Pons (tissue), 1 donor: ENCODE measurements at places on chromosomes 4 and X.

GRCh38 chrX:133250184-133251100 lies 32.3 kb upstream of the TFDP3 start:
- peak; percentile 0 for DNase-seq

- DNase-seq, result no peak
These were observed 3.7 kb downstream of the CTAG2 start for GRCh38 chrX:154649503-154650220.

GRCh38 chr4:137678796-137679195 lies 146.5 kb upstream of the PCDH18 start:
- DNase-seq, result no peak

DNA sequence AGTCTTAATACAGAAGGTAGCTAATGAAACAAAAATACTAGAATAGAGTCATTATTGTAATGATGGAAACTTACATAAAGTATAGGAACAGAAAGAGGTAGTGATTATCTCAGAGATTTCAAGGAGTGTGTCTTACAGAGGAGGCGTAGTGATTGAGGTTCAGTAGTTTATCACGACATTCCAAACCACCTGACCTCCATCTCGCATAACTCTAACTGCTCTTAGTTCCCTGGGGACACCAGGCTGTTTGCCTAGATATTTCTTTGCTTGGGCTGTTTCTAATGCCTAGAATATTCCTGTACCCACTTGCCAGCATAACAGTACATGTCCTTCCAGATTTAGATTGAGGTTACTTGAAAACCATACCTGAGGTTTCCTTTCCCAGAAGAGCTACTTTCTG lies 29.1 kb downstream of the STAG2 start:
- no peak for DNase-seq

DNA sequence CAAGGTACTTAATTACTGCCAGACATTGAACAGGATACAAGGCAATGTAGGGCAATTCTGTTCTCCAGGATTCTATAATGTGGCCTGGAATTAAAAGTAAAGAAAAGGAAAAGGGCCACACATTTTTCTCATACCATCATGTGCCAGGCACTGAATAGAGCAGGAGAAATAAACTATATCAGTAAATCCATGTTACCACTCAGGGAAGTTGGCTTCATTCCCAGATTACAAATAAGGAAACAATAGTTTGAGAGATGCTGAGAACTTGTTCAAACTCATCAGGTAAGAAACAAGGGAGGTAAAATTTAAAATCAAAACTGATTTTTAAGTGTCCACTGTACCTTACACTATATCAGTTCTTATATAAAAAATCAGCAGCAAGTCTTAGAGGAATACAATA lies 645.0 kb upstream of the ATOH1 start:
- DNase-seq, result no peak

DNA sequence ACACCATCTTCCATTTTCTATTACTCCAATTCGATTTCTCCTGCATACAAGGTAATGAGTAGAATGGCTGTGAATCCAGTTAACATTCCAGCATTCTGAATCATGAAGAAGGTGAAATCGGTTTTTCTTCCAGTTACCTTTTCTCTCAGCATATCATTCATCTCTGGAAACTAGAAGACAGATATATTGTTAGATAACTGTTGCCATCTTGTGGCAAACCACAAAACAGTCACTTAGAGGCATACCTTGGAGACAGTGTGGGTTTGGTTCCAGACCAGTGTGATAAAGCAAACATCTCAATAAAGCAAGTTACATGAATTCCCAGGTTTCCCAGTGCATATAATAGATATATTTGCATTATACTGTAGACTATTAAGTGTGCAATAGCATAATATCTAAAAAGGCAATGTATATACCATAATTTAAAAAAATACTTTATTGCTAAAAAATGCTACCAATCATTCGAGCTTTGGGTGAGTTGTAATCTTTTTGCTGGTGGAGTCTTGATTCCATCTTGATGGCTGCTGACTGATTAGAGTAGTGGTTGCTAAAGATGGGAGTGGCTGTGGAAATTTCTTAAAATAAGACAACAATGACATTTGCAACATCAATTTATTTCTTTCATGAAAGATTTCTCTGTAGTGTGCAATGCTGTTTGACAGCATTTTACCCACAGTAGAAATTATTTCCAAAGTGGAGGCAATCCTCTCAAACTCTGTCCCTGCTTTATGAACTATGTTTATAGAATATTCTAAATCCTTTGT lies 82.1 kb downstream of the SLC39A8 start:
- DNase-seq, result peak; percentile 68

GRCh38 chrX:19198473-19198872 lies 76.2 kb upstream of the ADGRG2 start:
- no peak for DNase-seq

- DNase-seq, result no peak
These were observed 66.5 kb upstream of the PAGE1 start for GRCh38 chrX:49762175-49762720.

DNA sequence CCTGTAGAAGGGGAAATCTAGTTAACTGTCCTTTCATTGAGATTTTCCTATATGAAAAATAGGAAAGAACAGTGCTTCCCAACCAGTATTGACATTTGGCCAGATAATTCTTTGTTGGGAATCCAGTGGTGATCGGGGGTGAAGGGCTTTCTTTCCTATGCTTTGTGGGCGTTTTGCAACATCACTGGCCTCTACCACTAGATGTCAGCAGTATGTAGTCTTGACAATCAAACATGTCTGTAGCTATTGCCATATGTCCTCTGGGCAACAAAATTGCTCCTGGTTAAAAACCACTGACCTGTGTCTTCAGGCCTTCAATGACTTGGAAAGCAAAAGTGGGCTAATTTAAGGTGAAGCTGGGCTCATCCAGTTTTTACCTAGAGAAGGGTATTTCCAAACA lies 658.5 kb downstream of the DACH2 start:
- DNase-seq, result peak; percentile 0

DNA sequence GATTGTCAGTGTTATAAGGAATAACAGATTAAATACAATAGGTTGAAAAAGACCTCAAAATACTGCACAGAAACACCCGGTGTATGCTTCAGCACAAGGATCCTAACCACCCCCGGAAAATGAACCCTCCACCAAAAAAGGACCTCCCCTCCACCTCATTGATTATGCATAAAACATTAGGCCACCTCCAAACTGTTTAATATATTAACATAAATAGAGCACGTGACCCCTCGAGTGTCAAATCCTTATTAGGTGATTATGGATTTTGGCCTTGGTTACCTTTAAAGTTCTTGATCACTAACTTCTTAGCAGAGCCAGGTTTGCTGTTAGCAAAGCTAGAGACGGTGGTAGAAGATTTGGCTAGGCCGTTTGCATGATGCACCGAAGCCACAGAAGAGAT lies 958 bp downstream of the CUL4B start:
- peak; percentile 28 for DNase-seq

- DNase-seq, result no peak
These were observed 147.1 kb upstream of the RPL34 start for GRCh38 chr4:108473163-108473720.

DNA sequence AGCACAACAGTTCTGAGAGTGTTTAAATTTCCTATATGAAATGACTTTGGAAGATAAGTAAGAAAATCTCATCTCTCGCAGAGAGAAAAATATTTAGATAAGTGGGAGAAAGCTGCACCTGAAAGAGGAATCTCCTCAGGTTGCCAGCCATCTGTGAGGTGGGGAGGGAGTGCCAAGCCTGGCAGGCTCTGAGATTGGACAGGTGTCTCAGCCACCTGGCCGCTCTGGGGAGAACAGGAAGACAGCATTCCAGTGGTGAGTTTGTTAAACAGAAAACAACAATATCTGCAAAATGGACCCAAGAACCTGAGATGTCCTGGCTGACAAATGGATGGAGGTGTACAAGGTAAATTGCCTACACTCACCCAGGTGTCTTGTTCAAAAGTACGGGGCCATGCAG lies 31.3 kb downstream of the EMCN start:
- peak; percentile 10 for DNase-seq

DNA sequence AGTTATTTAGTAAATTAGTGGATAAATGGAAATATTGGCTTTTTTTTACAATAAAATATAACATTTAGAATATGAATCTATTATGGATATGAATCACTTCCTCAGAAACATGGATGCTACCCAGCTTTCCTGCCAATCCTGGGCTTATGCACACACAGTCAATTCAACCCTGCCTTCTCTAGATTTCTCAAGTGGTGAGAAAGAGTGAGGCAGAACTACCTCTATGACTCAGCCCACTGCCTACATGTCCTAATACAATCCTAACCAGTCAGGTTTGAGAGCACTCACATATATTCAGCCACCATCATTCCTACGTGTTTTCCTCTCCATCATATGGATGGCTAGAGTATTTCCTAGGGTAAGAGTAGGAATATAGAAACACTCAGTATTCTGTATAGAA lies 91.1 kb upstream of the ANKRD50 start:
- no peak for DNase-seq

GRCh38 chrX:74251006-74251930 lies 52.7 kb upstream of the ZCCHC13 start:
- peak; percentile 6 for DNase-seq

- no peak for DNase-seq
These were observed 22.1 kb upstream of the SPATA4 start for GRCh38 chr4:176217510-176217909.

DNA sequence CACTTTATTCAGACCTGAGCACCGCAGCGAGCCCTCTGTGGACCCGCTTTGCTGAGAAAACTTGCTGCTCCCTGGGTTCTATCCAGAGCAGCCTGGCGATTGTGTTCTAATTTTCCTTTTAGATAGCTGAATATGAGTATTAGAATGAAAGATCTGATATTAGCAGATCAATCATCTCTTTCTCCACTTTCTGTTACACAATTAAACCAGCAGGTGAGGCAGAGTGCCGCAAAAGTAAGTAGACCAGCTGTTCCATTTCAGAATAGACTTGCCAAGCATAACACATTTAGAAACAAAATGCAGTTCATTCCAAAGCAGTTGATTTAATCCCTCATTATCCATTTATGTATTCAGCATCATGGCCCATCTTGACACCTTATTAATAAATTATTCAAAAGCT lies 58.6 kb downstream of the PALLD start:
- DNase-seq, result no peak

GRCh38 chr4:73762409-73762808 lies 22.0 kb downstream of the CXCL8 start:
- DNase-seq, result no peak

- no peak for DNase-seq
These were observed 67.7 kb upstream of the GPR78 start for GRCh38 chr4:8512510-8512909.

DNA sequence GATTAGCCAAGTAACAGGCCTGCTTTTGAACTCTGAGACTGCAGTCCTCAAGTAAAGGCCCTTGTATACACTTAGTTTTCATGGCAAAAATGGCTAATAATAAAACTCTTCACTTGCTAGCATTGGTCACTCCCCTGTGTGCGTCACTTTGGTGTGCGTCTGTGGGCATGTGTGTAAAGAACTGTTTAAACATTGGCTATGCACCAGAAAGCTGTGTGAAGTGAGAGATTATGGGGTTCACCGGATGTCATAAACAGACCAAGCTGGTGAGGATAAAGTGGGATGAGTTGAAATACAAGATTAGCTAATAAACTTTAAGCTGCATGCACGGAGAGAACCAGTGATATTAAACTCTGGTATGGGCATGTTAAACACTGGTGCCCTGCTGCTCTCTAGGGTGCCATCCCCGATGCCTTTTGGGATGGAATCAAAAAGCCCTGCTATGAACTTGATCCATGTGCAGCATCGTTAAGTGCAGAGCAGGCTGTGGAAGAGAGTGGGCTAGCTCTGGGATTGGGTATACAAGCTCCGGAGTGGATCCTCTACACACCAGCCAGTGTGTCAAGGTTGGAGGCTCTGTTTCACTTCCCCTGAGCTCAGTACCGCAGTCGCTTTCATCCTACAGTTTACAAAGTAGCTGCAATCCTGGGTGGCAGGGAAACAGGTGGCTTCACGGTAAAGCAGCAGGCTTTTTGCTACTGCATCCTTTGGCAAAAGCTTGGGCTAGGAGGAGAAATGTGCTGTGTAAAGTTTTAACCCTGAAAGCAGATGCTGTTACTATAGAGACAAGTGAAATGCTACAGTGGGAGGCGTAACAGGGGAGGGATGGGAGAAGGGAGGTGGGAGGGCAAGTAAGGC lies 108.3 kb upstream of the SLC4A4 start:
- DNase-seq, result no peak

- DNase-seq, result no peak
These were observed 56.1 kb upstream of the HPGD start for GRCh38 chr4:174578366-174578765.

DNA sequence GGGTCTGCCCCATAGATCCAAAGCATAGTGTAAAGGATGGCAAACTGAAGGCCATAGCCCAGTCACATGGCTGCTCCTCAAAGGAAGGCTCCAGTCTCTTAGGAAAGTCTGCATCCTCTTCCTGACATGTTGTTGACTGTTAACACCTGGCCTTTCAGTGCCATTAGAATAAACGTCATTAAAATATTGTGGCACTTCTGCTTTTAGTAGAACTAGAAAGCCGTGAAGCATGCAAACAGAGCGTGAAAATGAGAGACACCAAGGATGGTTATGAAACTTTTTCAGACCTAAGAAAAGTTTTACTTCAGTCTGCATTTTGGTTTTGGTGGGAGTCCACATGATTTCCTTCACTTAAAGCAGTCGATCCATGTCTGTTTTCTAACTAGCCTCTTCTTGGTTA lies 41.1 kb upstream of the AFF2 start:
- no peak for DNase-seq

GRCh38 chrX:16765594-16765993 lies 20.7 kb upstream of the TXLNG start:
- DNase-seq, result no peak

DNA sequence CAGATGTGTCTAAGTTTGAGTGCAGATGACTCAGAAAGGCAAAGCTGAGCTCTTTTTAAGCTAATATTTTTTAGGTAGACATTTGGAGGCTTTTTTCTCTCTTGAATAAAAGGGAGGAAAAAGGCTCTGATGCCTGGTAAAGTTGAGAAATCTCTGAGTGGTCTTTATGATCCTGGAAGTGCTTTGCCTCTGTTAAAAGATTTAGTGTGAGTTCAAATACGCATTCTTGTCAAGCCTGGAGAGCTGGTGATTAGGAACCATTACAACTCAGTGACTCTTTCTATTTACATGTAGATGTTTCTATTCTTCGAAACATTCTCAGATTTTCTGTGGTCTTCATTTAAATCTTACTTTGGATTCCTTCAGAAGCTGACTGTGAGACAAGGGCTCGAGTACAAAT lies 143.4 kb upstream of the MED14 start:
- no peak for DNase-seq

- DNase-seq, result no peak
These were observed 136.2 kb upstream of the MED14 start for GRCh38 chrX:40871385-40872082.
